ENCODE measurements at places on chromosomes 6 and 20.

DNA sequence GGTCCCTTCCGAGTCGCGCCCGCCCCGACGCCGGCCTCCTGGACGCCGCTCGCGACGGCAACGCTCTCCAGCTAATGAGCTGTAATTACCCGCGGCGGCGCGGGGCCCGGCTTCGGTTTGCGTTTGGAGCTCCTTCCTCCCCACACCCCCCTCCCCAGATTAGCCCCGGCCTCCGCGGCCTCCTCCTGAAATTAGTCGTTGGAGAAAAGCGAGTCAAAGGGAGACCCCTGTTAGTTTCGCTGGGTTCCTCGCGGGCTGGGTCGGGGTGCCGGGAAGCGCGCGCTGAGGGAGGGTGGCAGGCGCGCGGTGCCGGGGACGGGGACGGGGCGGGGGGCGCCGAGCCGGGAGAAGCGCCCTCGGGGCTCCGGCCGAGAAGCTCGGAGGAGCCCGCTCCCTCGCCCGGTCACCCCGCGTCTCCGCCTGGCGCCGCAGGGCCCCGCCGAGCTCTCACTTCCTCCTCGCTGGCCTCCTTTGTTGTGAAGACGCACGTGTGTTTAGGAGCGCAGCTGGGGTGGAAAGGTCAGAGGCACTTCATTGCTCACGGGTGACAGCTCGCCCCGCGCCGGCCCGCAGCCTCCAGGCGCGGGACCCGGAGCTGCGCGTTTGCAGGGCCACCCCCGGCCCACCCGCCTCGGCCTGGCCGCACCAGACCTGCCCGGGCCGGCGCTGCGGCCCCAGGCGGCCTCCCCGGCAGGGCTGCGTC, 4.9 kb downstream of the FOXC1 start:
- no peak for DNase-seq

DNA sequence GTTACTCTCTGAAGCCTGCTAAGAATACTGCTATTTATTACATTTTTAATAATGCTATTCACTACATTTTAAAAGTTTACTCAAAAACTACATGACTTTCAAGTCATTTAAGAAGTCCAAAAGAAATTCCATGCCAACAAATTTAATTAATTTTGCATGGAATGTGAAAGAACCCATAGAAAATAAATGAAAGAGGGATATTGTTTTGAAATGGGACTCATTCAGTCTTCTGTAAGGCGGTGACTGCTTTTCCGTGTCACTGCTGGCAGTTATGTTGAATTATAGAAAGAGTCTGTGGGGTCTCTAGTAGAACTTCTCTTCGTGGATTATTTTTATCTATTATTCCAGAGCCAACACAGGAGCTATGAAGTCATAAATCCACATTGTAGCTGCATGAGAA, 211.2 kb downstream of the LAMA2 start:
- no peak for DNase-seq

DNA sequence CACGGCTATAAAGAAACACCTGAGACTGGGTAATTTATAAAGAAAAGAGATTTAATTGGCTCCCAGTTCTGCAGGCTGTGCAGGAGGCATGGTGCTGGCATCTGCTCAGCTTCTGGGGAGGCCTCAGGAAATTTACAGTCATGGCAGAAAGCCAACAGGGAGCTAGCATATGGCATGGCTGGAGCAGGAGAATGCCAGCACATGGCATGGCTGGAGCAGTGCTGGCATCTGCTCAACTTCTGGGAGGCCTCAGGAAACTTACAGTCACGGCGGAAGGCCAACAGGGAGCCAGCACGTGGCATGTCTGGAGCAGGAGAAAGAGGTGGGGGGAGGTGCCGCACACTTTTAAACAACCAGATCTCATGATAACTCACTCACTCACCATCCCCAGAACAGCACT, 32.5 kb upstream of the DACT2 start:
- DNase-seq: no peak

DNA sequence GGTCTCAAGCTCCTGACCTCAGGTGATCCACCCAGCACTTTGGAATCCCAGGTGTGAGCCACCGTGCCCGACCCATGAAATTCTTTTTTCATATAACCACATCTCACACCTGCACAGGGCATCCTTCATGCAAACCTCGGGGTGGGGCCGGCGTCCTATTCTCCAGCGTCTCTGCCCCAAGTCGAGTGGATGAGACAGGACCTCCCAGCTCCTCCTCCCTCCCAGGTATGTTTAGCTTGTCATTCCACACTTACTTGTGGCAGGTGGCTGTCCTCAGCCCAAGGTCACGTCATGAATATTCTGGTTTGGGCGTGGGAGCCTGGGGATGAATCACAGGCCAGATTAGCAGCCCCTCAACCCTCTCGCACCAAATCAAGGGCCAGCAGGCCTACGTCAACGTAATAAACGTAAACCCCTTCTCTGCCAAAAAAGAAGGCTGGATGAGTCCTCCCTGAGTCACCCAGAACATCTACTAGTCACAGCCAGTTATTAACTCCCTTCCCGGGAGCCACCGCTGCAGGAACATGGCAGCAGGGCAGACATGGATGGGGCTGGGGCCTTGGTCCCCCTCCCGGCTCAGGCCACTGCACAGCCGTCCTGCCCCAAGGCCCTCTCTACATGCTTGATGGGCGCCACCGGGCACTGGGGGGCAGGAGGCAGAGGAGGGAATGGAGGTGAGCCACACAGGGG, 91.7 kb downstream of the YTHDF1 start:
- no peak for DNase-seq

DNA sequence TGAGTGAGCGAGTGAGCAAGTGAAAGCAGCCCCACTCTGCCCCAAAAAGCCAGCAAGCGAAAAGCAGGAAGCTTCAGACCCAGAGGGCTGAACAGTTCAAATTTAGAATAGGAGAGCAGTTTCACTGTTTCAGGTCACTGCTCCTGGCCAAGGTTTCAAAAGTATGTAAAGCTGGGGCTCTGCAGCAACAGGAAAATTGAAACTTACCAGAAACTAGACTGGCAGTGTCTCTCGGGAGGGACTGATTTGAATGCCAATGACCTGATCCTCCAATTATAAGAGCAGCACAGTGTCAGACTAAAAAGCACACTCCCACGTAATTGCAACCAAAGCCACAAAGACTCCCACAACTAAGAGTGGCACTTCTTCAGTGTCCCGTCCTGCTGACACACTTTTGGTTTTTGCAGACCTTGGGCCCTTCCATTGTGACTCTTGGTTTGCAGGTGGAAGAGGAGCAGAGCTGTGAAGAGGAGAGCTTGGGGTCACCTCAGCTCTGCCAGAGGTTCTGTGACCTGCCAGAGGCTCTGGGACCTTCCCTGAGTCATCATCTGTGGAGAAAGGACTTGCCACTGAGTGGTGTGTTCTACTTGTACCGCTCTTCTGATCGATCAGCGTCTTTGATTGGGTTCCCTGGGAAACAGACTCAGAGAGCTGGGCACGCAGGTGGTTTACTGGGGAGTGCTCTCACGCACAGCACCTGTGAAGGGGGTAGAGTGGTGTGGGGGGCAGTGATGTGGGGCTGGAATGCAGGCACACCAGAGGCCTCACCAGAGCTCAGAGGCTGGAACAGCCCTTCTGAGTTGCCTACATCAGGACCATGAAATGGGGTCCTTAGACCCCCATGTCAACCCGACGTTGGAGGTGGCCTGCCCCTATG, 52.7 kb upstream of the PTGIS start:
- DNase-seq: no peak
